SHP77 (cell line): ENCODE measurements at places on chromosomes 5 and 9.

- DNase-seq, result no peak
Measured at GRCh38 chr5:155728857-155729683, 597.9 kb upstream of the SGCD start.

GRCh38 chr5:109936996-109937395 is 247.3 kb downstream of the MAN2A1 start:
- DNase-seq, result no peak

- no peak for DNase-seq
Measured at GRCh38 chr9:26675035-26675434, 217.6 kb downstream of the CAAP1 start.

- no peak for DNase-seq
Measured at GRCh38 chr9:126583144-126583760, 30.5 kb upstream of the LMX1B start.

DNA sequence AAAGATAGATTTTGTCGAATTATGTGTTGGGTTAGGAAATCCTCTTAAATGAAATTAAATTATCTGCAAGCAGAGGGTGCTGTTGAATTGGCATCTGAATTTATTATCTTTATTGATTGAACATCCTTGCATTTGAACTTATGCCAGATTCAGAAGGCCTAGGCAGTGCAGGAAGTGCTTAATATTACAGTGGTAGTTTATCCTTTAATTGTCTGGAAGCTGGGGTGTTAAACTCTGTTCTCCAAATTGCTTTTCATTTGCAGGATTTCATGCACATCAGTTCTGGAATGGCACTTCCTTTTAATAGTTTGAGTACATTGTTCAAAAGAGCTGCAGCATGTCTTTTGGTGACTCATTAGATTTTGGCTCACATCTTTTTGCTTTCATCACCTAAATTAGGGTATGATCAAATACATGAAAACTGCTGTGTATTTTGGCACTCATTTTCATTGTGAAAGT is 186.3 kb downstream of the KDM4C start:
- DNase-seq, result no peak

- no peak for DNase-seq
Measured at GRCh38 chr9:131606896-131607567, 61.7 kb downstream of the PRRT1B start.

DNA sequence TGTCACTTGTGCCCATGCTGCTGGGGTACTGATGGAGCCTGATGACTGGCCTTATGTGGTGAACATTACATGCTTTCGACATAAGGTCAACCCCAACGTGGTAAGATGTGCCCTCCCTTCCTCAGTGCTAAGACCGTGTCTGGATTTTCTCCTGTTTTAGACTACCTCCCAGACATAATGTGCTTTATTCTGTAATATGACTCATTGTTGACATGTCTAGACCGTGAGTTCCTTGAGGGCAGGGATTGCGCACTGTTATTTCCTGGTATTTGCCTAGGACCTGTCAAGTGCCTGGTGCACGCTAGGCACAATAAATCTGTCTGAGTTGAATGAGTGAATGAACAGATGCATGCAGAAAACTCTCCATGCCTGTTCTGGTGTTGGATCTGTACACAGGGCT is 346.0 kb downstream of the KDM4C start:
- peak; percentile 0 for DNase-seq

DNA sequence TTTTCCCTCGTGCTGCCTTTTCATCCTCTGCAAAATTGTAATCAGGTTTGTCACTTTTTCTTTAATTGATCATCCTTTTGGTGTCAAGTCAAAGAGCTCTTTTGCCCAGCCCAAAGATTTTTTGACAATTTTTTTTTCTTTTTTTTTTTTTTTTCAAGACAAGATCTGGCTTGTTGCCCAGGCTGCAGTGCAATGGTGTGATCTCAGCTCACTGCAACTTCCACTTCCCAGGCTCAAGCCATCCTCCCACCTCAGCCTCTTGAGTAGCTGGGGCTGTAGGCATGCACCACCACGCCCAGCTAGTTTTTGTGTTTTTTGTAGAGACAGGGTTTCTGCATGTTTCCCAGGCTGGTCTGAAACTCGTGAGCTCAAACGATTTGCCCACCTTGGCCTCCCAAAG is 36.7 kb downstream of the CDK7 start:
- DNase-seq, result no peak

GRCh38 chr5:158499892-158500418 is 599.8 kb downstream of the EBF1 start:
- no peak for DNase-seq
